Activated CD4-positive, alpha-beta T cell treated with anti-CD3 and anti-CD28 coated beads, Interleukin-2, amount 50 U/mL, for 16 hours (primary cell): ENCODE measurements at places on chromosomes 5 and 9.

DNA sequence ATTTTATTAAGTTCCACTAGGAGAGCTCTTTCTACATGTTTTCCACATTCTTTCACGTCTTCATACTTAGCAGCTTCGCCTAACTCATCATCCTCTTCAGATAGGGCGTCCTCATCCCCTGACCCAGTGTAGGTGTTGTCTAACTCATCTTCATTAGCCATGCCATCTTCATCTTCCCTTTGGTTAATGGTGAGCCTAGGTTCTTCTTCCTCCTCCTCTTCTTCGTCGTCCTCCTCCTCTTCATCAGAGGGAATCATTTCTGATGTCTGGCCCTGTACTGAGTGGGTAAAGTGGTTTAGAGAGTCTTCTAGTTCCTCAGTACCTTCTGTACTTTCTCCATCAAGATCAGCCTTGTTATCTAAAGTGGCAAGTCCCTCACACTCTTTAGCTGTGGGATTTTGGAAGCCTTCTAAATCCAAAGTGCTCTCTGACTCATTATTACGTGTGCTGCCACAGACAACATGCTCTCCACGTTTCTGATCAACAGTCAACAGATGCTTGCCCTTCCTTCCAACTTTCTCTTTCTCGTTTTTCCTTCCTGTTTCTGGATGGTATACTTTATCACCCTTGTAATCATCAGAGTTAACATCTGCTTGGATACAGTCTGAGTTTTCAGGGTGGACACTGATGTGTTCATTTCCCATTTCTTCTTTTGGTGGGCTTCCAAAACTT lies 31.1 kb downstream of the TUT7 start:
- no peak for DNase-seq

DNA sequence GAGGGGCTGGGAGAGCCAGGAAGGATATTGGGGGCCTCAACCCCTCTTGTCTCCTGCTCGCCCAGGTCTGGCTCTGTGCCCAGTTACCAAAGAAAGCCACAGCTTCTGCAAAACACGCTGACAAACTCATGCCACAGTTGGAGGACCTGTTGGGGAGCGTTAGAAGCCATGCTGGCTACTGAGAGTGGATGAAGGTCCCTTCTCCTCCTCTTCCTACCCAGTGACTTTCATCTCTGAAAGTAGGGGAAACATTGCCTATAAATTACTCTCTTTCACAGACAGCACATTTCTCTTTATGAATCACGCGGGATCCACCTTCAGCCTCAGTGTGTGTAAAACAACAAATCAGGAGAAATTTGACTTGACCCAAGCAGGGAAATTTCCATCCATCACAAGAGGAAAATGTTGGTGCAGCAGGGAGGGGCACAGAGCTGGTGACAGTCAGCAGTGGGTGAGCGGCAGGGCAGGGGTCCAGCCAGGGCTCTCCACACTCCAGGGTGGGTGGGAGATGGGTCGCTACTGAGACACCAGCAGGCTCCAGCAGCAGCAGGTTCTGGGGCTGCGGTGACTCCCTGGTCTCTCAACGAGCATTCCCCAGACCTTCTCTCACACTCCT lies 181.9 kb downstream of the FGF18 start:
- DNase-seq, result peak; percentile 32

- DNase-seq, result no peak
Observed at GRCh38 chr9:21853414-21853813, 51.0 kb downstream of the MTAP start.

DNA sequence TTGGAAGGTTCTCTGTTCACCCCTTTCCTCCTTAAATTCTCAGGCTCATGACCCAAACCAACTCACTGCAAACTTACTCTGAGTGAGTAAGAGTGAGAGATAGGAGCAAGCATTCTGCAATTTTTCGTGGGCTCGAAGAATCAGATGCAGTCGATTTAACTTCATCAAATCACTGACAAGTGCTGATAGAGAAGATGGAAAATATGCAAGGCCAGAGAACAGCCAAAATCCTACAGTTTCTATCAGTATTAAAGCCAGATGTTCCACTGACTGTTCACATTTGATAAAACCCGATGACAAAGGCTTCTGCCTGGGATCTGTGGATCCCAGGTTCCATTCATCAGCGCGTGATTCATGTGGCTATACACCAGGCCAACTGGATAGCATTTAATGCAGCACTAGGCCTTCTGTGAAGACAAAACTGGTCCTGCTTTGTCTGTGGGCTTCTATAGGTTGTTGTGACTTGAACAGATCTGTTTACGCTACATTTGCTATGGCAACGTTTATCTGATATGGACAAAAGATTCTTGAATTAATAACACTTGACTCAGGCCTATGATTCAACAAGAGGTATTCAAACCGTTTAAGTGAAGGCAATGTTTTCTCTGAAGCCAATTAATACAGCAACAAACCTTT lies 251.2 kb downstream of the NFIB start:
- DNase-seq, result no peak

DNA sequence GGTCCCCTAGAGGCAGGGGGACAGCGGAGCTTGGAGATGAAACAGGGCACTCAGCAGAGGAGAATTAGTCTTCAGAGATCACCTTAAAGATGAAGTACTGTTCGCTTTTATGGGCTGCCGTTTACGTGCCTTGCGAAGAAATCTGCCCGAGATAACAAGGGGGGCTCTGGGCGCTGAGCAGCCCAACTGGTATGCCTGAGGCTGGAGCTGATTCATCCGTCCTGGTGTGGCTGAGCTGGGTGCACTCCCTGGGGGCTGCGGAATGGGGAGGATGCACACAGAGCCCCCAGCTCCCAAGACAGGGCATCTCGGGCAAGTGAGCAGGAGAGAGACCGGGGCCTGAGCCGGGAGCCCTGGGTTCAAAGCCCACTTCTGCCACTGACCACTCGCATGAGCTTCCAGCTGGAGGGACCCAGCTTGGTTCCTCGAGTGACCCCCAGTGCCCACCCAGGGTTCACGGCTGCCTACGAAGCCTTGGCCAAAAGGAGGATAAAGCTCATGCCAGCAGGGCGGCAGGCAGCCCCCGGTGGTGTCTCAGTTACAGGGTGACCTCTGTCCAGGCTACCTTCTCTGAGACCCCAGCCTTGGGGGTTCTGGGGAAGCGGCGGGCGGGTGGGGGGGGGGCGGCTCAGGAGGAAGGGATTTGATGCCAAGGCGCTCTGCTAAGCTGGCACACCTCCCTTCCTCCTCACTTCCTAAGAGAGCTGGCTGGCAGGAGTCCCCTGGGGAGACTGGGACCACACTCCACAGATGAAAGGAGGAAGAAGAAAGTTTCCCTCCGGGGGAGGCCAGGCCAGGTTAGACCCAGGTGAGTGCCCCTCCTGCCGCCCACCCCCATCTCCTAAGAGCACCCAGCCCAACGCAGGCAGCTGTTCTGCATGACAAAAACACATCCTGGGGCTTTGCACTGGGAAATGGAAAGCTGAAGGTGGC lies 5.7 kb downstream of the FIBCD1 start:
- DNase-seq, result no peak

DNA sequence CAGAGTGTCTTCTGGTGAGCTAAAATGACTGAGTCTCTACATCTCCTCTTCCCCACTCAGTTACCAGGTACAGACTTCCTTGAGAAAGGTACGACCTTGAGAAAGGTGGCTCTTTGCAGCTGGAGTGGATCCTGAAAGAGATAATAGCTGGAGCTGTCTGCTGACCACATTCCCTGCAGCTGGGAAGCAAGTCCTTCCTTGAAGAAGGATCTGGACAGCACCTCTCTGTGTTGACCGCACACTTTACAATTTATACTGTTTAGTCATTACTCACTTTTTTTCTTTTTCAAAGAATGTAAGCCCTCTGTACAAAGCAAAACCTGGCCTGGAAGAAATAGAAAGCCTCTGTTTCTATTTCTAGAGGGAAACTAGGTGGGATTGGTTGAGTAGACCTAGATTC lies 148.8 kb downstream of the MACIR start:
- DNase-seq, result no peak

DNA sequence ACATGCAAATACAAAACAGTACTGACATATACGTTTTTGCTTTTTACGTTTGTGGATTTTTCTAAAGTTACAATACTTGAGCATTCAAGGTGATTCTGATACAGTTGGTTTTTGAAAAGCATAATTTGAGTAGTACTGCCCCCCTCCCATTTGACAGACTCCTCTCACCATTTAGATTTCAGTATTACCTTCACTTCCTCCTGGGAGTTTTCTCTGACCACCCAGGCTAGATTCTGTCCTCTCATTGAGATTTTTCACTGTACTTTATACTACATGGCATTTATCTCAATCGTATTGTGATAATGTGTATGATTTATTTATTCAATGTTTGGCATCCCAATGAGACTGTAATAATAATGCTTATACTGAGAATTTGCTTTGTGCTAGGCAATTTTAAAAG lies 32.8 kb upstream of the SMAD5 start:
- no peak for DNase-seq

GRCh38 chr5:99460701-99461100 lies 531.9 kb upstream of the CHD1 start:
- no peak for DNase-seq

DNA sequence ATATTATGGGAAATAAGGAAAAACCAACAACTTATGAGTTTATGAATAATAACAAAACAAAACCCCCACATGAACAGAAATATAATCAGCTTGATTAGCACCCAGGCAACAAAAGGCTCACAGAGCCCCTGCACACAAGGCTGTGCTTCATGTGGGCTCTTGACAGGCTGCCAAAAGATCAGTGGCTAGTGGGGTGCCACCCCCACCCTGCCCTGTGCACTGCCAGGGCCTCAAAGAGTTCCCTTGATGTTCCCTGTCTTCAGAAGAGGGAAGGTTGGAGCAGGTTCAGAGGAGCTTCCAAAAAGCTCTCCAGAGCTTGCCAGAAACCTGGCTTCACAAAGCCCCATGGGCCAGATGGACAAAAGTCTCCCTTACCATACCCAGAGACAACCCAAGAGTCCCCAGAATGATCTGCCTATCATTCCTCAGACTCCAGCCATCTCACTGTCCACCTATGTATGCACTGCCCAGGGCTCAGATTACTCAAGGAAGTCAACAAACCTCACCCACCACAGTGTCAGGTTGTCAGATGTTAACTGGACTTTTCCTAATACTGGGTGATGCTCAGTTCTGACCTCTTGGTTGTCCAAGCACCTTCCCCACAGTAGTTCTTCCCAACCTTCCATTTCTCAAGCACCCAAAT lies 87.5 kb downstream of the SIL1 start:
- DNase-seq, result no peak

- DNase-seq, result no peak
Observed at GRCh38 chr5:170517411-170517810, 13.6 kb downstream of the KCNIP1 start.

DNA sequence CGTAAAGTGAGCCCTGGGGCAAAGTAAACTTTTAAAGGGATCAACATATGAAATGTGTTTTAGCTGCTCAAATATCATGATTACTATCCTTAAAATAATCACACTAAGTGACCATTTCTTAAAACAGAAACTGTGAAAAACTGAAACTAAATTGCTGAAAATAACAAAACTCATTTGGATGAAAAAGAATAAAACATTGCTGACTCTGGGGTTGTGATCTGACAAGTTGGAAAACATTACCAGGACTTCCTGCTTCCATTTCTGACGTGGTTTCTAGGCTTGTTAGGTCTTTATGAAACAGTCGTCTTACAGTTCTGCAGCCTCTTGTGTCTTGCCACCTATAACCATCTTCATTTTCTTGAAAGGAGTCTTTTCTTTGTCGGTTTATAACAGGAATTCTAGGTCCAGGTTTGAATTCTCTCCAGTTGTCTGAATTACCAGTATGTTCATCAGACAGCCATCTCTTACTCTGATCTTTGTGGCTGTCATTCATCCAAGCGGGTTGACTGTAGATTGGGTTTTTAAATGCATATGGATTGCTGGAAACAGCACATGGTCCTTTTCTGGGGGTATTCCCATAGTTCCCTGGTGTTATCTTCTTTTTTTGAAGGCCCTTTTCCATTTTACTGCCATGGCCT lies 1.7 kb downstream of the TUT7 start:
- peak; percentile 77 for DNase-seq

DNA sequence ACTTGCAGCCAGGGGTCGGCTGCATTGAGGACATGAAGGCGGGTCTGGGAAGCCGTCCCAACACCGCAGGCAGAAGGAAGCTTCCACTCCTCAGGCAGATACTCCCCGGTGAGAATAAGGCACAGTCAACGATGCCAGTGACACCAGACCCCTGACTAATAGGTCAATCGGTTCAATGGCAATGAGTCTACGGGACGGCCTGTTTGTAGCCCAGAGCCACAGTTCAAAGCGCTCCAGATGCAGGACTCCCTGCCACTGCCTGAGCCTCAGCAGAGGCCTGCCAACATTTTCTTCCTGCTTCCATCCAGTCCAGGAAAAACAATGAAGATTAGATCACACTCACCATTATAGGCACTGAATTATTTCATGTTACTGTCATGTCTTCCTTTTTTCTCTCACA lies 84.5 kb upstream of the SIMC1 start:
- DNase-seq, result no peak

- DNase-seq, result no peak
Observed at GRCh38 chr5:169343766-169344165, 42.8 kb upstream of the SLIT3 start.

- peak; percentile 21 for DNase-seq
Observed at GRCh38 chr5:149765932-149766331, 35.8 kb downstream of the PPARGC1B start.

GRCh38 chr5:26847041-26847736 lies 191.2 kb downstream of the CDH9 start:
- DNase-seq, result no peak
